ENCODE measurements at places on chromosomes 4 and X. TPM values are rescaled to one million over a fixed set of nuclear protein-coding genes. Genes with fewer than 3 reads are reported as not detected.

- DNase-seq, result no peak
Observed at GRCh38 chr4:64230709-64231310, 178.4 kb downstream of the TECRL start.

The HSFX4 gene
- 0.40 TPM for polyA plus RNA-seq

The AP1S2 gene
- 54.4 TPM for polyA plus RNA-seq

The APELA gene
- 0.08 TPM for polyA plus RNA-seq

- no peak for DNase-seq
Observed at GRCh38 chrX:141662781-141663180, 35.8 kb downstream of the SPANXD start.

The ARHGEF9 gene
- polyA plus RNA-seq, result 40.2 TPM

GRCh38 chrX:132669142-132669541, 180.3 kb upstream of the MBNL3 start:
- no peak for DNase-seq

DNA sequence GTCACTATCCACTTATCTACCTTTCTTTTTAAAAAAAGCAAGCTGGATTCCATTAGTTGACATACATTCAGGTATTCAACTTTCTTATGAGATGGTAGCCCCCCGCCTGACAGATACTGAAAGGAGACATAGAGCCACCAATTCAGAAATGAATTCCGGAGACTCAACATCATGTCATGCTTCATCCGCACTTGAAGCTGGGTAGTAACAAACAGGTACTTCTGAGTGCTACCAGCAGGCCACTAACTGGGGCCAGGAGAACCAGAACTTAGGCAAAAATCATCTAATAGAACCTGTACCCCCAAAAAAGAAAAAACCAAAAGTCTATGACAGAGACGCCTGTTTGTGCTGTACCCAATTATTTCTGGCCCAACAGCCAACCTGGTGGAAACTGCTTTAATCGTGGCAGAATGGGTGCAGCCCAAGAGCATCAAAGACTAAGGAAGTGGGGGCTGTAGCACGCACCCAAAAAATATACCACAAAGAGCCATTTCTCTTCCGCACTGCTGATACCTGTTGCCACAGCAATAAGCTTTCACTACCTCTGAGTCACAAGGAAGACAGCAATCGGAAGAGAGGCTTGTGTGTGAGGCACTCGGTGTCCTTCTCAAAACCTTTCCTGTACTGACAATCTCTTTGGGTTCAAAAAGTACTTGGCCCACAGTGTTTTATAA, 84.8 kb downstream of the AFAP1 start:
- no peak for DNase-seq

GRCh38 chrX:24574743-24575142, 72.4 kb downstream of the PCYT1B start:
- no peak for DNase-seq

GRCh38 chr4:147578051-147578476, 39.1 kb upstream of the TMEM184C start:
- DNase-seq, result no peak

- DNase-seq, result no peak
Observed at GRCh38 chrX:72029483-72030411, 102.0 kb downstream of the RTL5 start.

DNA sequence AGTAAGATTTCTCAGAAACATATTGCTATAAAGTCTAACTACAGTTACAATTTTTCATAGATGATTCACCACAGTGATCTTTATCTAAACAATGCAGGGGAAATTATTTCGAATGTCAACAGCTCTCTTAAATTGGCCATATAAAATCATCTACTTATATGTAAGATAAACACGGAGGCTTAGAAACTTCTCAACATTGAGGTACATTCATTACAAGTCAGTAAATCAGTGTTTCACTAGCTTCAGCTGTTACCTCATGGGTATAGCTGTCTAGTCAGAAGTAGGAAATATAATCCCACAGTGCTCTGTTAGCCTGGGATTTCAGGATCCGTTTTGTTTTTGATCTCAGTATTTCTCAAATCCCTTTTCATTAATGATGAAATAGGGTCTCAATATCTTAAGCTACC, 43.2 kb downstream of the PCDH7 start:
- DNase-seq, result no peak

- no peak for DNase-seq
Observed at GRCh38 chrX:49884290-49884862, 5.1 kb downstream of the USP27X start.

The EPHA5 gene
- polyA plus RNA-seq, result 0.03 TPM

The CMC4 gene
- 12.6 TPM for polyA plus RNA-seq

- no peak for DNase-seq
Observed at GRCh38 chrX:97145934-97146333, 262.2 kb downstream of the RPA4 start.

GRCh38 chr4:43456383-43456782, 563.9 kb downstream of the GRXCR1 start:
- DNase-seq, result no peak

The CCSER1 gene
- polyA plus RNA-seq, result 4.7 TPM

DNA sequence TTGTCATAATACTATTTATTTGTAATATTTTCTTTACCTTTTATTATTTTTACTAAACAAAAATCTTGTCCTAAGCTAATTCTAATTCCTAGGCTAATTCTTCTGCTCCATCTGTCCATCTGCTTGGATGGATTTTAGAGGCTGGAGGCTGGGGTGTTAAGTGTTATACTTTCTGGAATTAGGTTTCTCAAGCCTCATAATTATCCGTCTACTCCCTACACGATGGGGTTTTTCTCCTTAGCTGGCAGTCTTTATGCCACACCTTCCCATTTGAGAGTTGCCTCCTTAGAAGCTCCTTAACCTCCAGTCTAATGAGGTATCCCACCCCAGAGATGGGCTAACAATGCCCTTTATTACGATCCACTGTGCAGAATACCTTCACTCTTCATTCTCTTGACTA, 37.6 kb upstream of the LGI2 start:
- no peak for DNase-seq

DNA sequence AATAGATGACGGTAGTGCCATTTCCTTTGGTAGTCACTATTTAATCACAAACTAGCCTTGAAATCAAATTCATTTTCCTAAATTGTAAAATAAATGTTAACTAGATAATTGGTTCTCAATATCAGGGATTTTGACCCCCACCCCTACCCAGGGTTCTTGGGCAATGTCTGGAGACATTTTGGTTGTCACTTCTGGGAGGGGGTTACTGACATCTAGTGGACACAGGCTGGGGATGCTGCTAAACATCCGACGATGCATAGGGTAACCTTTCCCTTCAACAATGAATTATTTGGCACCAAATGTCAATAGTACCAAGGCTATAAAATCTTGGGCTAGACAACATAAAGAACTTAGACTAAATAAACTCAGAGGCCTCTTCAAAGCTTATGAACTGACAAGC, 285.8 kb upstream of the TRPC5 start:
- DNase-seq, result no peak

The IQCM gene
- not detected for polyA plus RNA-seq

- no peak for DNase-seq
Observed at GRCh38 chr4:81499840-81500239, 28.1 kb upstream of the RASGEF1B start.

GRCh38 chr4:109389369-109390114, 44.1 kb upstream of the SEC24B start:
- DNase-seq, result no peak

The DOCK11 gene
- polyA plus RNA-seq, result 11.6 TPM

The TRPC5OS gene
- not detected for polyA plus RNA-seq

- DNase-seq, result no peak
Observed at GRCh38 chr4:151931563-151931962, 170.8 kb upstream of the GATB start.

The ZNF157 gene
- polyA plus RNA-seq, result 1.1 TPM

GRCh38 chrX:110561034-110561433, 202.4 kb downstream of the RTL9 start:
- DNase-seq, result no peak

DNA sequence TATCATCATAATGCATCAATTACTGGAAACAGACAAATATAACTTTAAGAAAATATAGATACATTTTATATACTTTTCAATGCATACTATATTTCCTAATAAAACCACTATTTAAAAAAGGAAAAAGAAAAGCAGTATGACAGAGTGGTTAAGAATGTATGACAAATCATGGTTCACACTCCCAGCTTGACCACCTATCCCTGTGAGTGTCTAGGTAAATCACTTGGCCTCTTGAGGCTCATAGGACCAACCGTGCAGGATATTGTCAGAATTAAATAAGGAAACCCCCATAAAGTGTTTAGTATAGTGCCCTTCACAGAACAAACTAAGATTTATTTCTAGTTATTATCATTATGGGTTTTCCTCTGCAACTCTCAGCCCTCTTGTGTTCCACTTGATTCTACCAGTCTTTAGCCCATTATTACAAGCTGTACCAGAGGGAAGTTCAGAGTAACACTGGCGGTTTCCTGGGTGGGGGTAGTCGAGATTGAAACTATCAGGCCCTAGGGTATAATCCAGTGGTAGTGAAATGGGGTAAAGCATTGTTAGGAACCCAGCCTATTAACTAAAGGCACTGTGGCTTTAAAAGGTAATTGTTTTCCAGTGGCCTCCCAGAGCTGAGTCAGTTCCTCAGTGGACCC, 55.5 kb upstream of the PAK3 start:
- no peak for DNase-seq

GRCh38 chr4:52889354-52889753, 27.2 kb downstream of the RASL11B start:
- DNase-seq, result no peak

The STBD1 gene
- polyA plus RNA-seq, result 2.1 TPM

GRCh38 chr4:52057196-52057595, 6.1 kb downstream of the SPATA18 start:
- no peak for DNase-seq
